ENCODE measurements at places on chromosomes 11 and 22.

DNA sequence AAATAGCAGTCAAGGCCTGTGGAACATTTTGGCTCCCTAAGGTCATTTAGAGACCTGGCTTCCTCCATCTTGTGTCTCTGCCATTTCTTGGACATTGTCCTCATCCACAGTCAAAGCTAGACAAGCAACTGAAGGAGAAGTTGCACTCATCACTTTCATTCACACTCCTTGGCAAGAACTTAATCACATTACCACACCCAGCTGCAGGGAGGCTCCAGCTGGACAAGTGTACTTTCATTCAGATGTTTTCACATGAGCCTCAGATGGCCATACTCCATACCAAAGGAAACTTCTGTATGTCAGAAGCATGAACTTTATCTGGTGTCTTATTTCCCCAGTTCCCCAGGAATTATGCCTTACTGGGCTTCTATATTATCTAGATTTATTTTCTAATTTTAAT, 537.4 kb downstream of the TMEM135 start:
- DNase-seq = no peak

DNA sequence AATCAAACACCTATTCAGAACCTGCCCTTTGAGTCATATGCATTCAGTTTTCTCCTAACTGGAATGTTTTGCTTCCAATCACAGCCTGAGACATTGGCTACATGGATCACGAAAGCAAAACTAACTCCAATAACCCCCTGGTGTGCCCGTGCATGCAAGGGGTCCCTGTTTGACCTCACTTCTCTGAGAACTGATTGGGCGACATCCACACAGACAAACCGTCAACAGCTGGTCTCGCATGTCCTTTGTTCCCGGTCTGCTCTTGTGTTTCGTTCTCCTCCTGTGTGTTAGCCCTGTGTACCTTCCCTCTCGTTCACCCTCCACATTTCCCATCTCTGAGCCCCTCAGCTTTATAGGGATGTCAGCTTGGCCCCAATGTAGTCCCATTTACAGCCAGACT, 67.2 kb upstream of the TTC12 start:
- DNase-seq = no peak

DNA sequence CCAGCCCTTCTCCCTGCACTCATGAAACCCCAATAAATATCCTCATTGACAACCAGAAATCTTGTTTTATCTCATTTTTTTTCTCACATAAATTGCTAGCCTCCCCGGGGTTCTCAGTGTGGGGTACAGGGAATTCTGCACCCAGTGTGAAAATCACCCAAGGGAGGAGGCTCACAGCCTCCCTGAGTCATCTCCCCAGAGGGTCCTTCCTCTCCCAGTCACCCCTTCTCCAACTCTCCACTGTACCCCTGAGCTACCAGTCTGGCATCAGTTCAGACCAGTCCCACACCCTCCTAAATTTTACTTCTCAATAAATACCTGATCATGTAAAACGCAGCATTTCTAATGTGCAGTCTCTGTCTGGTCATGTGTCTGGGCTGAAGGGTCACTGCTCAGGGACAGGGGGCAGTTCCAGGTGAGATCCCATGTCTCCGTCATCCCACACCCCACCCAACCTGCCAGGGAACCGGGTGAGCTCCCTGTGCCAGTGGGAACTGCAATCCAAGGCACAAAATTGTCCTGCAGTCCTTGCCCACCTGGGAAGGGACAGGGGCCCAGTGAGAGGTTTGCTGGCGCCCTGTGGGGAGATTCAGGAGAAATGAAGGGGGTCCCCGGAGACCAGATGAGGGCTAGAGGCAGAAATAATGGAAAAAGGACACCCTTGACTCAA, 8.3 kb downstream of the IGLL5 start:
- DNase-seq = no peak

DNA sequence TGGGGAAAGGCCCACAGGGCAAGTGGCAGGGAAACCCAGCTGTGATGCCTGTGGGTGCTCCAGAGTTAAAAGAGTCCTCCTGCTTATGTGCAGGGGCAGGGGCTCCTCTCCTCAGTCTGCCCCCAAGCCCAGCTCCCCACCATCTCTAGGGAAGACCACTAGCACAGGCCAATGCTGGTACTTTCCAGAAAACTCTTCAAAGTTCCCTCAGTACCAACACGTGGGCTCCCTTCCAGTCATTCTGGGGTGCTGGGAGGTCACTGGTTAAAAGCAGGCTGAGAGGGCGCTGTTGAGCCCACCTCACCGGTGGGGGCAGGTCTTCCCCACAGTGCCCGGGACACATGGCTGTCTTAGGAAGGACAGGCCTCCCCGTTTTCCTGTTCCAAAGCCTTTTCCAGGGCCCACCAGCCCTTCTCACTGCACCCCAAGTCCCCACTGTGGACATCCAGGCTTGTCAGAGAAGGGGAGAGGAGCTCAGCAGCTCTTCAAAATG, 154.6 kb downstream of the TRIM29 start:
- DNase-seq = no peak

GRCh38 chr11:12762696-12763324, 88.6 kb downstream of the TEAD1 start:
- no peak for DNase-seq

DNA sequence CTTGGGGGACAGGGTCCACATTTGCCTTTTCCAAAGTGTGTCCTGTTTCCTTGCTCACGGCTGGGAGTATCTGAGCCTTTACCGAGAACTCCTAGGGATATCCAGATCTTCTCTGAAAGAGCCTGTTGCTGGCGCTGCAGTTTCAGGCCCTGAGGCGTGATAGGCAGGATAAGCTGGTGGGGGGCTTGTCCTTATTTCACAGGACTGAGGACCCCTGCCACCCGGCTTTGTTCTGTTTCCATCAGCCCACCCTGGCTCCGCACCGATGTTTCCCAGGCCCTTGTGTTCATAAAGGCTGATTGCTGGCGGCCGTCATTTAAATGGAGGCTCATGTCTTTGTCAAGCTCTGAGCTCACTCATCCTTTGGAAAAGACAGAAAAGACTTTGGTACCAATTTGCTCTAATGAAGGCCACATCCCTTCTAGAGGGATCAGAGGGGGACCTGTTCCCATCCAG, 9.4 kb upstream of the NPTXR start:
- DNase-seq = no peak

DNA sequence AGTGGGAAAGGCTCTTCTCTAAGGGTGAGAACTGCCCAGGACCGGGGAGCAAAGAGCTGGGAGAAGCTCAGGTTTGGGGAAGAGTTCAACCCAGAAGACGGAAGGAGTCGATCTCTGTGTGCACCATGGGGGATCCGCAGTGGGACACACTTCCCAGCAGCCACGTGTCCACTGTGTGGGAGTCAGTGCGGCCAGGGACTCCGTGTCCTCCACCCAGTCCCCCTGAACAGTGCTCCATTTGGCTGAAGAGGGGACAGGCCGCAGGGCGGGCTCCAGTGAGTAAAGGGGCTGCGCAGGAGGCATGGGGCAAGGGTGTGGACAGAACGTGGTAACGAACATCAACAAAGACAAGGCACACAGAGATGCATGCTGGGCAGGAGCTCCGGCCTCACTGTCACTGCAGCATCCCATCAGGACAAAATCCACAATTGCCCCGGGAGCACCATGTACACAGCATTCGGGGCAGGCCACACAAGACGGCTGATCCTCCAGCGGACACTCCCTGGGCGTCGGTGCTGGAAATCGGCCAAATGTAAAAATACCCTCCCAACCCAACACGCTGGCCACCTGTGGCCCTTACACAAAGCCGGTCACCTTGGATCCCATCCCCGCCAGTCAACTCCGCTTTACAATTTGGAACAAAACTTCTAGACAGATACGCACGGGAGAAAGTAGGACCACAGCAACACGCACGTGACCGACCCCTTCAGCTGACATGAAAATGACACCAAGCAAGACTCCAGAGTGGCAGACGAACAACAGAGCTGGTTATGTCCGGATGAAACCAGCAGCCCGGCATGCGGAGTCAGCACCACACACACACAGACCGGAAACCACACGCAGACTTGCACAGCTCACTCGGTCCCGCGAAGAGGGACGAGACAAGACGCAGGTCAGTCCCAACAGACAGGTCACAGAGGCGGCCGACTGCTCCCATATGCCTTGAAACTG, 366.8 kb downstream of the SHANK2 start:
- DNase-seq = no peak

GRCh38 chr11:75237050-75237449, 3.5 kb upstream of the TPBGL start:
- DNase-seq = no peak

DNA sequence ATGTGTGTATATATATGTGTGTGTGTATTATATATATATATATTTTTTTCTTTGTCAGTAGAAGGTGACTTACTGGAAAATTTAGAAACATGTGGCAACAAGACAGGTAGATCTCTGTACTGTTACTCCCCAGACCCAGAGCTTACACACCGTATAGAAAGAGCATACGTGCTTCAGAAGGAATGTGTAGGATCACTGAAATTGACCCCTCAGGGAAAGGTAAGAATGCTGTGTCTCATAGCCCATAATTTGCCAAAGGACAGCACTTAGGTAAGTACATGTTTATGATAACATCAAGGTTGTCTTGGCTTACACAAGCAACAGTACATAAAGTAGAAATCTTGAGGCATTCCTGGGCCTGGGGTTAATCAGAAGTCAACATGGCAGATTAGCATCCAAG, 54.2 kb upstream of the PDE3B start:
- no peak for DNase-seq

- no peak for DNase-seq
These were observed 7.5 kb upstream of the CDKN1C start for GRCh38 chr11:2892967-2893528.

DNA sequence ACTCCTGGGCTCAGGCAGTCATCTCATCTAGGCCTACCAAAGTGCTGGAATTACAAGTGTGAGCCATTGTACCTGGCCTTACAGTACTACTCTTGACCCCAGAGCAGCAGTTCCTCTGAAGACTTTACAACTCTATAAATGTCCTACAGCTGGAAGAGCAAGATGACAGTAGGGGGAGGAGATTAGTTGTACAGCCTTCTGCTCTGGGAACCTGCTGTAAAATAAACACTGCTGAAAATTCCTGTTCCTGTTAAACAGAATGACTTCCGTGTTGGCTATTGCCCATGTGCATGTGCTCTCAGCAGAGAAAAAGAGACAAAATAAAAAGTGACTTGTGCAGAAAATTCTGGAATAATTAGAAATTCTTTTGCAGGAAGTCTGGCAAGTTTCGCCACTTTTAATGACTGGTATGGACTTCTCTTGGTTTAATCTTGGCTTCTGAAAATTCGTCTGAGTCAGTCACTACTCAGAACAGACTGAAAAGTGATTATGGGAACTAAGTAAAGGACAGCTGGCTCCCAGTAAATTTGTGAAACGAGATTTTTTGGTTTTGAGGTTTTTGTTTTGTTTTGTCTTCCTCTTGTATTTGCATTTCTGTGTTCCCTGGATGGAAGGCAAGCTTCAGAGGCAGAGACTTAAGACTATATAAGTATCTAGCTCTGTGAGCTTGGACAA, 955.7 kb downstream of the DLG2 start:
- DNase-seq = no peak

DNA sequence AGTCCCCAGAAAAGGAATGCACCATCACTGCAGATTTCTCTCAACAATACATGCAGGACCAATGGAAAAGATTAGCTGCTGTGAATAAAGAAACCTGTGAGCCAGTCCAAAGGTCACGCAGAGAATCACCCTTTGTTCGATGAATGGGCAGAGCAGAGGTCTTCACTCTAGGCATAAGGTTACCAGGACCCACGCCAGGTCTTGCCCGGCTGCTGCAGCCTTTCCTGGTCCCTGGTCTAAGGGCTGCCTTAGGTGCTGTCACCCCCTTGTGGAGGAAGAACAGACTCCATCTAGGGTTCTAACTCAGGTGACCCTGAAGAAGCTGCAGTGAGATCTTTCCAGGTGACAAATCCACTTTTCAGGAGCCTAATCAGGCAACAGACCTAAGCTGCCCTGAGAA, 29.0 kb upstream of the NAP1L4 start:
- DNase-seq = no peak

DNA sequence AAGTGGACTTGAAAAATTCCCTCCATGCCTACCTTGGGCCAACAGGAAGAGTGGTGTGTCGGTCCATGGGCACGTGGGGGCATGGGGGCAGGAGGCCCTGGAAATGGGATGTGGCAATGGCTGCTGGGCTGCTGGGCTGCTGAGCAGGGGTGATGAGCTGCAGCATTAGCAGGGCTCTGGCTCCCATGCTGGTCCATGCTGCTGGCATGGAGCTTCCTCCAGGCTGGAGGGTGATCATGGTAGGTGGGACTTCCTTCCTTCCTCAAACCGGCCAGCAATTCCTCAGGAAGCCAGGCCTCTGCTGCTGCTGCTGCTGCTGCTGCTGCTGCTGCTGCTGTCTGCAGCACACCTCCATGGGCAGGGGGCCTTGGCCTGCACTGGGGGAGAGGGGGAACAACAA, 4.3 kb downstream of the RGL4 start:
- DNase-seq = no peak

GRCh38 chr11:69479591-69480271, 1.7 kb upstream of the LINC01488 start:
- no peak for DNase-seq

DNA sequence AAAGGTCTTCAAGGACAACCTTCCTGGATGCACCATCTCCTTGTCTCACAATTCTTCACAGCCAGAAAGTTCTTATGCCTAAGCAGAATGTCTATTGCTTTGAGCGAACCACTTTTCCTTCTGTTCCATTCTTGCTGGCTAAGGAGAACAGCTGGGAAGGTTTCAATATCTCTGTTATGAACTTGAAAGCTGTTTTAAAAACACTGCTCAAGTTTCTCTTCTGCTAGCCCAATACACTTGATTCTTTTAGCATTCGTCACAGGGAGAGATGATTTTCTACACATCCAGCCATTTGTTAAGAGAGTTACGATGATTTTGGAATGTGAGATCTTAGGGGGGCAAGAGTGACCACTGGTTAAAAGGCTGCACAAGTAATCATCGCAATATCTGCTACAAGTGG, 249.3 kb downstream of the KIRREL3 start:
- DNase-seq = no peak

GRCh38 chr11:34145073-34145472, 39.6 kb downstream of the NAT10 start:
- no peak for DNase-seq

DNA sequence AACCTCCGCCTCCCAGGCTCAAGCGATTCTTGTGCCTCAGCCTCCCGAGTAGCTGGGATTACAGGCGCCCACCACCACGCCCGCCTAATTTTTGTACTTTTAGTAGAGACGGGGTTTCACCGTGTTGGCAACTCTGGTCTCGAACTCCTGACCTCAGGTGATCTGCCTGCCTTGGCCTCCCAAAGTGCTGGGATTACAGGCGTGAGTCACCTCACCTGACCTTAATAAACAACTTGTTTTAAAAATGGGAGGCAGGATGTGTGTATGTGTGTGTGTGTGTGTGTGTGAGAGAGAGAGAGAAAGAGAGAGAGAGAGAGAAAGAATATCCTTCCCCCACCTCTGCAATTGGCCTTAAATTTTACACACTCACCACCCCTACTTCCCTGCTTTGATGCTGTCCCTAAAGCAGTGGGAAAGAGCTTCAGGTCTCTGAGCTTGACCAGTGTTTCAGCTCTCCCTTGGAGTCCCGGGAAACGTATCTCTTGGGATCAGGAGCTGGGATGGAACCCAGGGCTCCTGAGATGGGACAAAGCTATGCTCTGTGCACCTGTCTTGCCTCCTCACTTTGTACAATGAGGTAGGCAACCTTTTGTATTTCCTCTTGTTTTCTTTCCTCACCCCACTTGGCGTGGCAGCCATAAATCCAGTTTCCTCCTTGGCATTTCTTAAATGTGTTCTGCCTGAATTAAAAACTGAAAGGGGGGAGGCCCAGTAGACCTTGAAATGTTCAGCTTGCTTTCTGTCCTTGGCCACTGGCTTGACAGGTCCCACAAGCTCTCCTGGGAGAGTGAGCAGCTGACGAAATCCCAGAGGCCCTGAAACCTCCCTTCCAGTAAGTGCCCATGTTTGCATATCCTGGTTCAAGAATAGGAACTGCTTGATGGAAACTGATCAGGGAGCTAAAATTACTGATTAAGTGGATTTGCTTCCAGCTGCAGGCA, 17.8 kb upstream of the XBP1 start:
- DNase-seq = no peak
